Esophagus squamous epithelium (tissue), 5 donors: ENCODE measurements at places on chromosomes 7 and 10.

GRCh38 chr7:18715988-18716387, 220.4 kb downstream of the HDAC9 start:
- no peak for DNase-seq

DNA sequence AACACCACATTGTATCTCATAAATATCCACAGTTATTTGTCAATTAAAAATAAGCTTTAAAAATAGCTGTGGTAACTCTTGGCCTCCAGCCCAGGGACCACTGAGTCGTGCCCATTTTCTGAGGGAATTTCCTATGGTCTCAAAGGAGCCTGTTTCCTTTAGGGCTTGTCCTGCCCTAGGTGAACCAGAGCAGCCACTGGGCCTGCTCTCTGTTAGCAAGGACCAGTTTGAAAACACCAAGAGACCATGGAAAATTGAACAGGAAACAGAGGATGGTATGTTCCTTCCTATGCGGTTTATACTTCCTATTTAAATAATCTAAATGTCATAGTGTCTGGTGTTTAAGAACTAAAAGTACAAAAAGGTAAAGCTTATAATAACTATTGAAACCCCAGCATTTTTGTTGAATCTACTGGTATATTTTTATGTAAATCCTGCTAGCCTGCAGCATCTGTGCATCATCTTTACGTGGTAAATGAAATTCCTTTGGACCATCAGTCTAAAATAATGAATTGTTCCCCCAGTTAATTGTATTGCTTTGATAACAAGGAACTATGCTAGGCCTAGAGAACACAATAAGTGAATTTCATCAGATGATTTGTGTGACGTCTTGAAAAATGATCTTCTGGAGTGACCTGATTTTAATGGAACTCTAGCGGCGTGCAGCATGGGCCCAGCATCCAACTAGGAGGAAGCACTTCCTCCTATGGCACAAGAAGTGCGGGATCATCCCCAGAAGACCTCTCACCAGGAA, 333.7 kb downstream of the GFRA1 start:
- DNase-seq = no peak

DNA sequence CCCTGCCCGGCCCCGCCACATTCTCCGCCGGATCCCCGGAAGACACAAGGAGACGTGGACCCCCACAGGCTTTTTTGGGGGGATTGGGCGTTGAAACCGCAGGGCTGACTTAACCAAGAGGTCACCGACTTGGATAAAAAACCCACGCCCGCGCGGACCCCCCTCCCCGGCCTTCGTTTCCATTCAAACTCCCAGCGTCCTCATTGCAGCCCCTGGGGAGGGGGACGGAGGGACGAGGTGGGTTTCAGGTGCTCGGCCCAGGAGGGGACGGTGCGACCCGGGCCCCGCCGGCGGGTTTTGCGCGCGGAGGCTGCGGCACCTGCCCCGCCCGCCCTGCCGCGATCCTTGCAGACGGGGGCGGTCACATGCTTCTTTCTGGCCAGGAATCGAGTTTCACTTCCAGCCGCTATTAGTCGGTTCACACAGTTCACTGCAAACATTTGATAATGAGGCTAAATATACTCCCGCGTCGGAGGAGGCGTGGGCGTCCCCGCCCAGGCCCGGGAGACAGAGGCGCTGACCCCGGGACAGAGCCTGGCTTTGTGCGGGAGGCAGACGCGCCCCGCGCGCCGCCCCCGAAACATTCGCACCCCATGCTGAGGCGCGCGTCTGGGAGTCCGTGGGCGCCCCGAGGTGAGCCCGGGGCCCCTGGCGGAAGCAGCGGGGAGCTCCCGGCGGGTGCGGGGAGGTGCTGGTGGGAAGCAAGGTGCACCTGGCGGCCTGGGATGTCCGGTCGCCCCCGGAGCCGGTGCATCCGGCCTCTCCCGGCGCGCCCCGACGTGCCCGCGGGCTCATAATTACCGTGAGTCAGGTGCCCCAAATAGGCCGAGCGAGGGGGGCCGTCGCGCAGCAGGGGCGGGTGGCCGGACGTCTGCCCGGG, 2.7 kb upstream of the PDGFA start:
- DNase-seq = no peak

- DNase-seq = no peak
These were observed 4.9 kb upstream of the HOXA10 start for GRCh38 chr7:27179030-27179429.

GRCh38 chr7:132568962-132569361, 7.3 kb downstream of the PLXNA4 start:
- DNase-seq = no peak

DNA sequence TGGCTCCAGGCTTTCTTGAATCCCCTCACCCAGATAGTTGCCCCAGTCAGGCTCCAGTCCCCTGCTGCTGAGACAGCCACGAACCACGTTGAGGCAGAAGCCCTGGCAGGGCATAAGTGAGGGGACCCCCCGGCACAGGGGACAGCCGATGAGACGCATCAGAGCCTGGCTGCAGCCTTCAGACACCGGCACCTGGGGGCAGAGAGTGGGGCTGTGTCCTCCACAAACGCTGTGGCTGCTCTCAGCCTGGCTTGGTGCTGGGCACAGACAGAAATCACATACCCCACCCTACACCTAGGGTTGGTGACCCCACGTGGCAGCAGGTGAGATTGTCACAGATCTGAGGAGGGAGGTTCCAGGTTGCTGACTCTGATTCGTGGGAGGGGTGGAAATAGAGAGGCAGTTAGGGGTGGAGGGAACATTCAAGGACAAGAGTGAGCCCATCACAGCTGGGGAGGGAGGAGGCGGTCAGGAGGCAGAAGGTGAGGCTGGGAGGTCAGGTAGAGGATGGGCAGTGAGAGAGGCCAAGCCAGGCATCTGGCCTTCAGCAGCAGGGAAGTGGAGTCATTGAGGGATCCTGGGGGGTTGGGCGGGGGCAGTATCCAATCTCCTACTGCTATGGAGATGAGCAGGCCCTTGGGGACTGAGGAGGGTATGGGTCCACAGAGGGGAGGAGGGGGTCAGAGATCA, 3.2 kb downstream of the GPC2 start:
- DNase-seq = no peak

GRCh38 chr7:158572000-158572828, 15.4 kb downstream of the PTPRN2 start:
- DNase-seq = no peak

DNA sequence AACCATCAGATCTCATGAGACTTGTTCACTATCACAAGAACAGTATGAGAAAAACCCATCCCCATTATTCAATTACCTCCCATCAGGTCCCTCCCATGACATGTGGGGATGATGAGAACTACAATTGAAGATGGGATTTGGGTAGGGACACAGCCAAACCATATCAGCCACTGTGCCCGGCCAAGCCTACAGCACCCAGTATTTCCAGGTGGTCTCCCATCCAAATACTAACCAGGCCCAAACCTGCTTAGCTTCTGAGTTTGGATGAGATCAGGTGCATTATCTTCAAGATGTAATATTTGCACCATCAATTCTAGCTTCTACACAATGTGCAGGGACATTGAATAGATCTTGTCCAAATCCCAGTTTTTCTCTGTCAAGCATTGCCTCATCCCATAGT, 196.9 kb downstream of the BAMBI start:
- no peak for DNase-seq

DNA sequence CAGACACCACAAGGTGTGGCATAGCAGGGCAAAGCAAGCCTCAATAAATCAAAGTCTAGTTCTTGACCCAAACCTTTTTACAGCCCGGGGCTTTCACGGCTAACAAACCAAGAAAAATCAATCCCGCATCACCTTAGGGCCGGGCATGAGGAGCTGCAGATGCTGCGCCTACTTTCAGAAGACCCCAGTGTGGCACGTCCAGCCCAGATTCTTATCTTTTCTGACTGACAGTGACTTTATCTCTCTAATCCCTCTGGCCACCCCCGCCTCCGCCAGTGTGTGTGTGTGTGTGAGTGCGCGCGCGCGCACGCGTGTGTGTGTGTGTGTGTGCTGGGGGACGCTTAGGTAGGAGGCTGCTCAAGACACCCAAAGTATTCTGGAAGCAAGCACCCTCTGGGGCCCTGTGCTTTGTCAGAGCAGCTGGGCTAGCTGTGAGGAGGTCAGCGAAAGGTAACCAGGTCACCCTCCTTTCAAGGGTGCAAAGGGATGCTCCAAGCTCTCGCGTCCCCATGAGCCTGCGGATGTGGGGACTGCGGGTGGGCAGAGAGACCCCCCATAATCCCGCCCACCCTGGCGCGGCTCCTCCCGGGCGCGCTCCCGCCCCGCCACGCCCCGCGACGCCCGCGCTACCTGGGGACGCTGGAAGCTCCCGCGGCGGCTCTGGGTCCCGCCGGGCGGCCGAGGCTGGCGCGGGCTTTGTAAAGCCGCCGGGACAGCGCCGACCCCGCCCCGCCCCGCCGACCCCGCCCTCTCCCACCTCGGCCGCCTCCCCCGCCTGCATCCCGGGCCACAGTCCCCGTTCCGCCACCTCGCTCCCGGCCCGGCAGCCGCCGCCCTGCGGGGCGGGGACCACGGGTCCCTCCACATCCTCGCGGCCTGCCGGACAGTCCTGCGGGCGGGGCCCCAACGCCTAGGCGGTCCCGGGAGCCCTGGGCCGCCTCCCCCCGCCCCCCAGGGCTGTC, 57.1 kb upstream of the RHOBTB1 start:
- no peak for DNase-seq

GRCh38 chr7:44395067-44395466, 69.7 kb upstream of the CAMK2B start:
- DNase-seq = no peak

DNA sequence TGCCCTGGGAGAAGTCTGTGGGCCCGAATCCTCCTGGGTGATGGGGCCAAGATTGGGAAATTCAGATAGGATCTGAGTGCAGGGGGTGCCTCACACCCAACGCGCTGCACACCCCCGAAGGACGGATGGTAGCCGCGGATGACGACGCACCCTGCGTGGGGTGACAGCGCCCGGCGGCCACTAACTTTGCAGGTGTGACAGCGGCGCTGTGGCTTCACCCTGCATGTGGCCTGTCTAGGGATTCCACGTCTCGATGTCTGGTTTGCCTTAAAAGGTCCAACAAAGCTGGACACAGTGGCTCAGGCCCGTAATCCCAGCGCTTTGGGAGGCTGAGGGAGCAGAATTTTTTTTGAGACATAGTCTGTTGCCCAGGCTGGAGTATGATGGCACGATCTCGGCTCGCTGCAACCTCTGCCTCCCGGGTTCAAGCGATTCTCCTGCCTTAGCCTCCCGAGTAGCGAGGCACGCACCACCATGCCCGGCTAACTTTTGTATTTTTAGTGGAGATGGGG, 18.6 kb downstream of the ADAP1 start:
- DNase-seq = no peak

- no peak for DNase-seq
These were observed 501 bp downstream of the TFPI2 start for GRCh38 chr7:93890041-93890463.

DNA sequence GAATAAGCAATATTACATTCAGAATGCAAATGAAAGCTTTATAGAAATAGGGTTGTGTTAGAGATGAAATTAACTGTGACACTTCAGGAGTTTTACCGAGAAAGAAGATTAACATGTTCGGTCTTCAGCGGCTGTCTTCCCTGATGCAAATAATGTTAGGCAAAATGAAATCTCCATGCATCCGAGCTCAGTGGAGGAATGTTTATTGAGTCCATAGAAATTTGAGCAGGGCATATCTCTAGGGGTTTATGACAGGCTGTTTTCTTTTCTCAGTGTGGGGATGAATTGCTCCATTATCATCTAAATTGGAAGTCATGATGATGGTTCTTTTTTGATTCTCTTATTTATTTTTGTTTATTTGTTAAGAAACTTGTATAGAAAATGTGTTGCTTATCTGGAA, 31.7 kb downstream of the DYNC1I1 start:
- DNase-seq = no peak

- DNase-seq = no peak
These were observed 16.1 kb upstream of the SYPL1 start for GRCh38 chr7:106127984-106128780.

GRCh38 chr7:113026941-113027340, 59.7 kb downstream of the GPR85 start:
- no peak for DNase-seq

DNA sequence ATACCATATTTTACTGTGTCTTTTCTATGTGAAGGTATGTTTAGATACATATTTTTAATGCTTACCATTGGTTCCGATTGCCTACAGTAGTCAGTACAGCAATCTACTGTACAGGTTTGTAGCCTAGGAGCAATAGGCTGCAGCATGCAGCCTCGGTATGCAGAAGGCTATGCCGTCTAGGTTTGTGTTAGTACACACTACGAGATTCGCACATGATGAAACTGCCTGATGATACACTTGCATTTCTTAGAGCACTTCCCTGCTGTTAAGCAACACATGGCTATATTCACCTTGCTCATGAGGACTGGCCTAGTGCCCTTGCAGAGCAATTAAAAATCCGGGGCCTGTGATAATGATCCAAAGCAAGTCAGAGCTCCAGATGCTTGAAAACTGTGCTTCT, 62.4 kb downstream of the MKX start:
- DNase-seq = no peak

- no peak for DNase-seq
These were observed 16.5 kb downstream of the CDC123 start for GRCh38 chr10:12212454-12212853.

DNA sequence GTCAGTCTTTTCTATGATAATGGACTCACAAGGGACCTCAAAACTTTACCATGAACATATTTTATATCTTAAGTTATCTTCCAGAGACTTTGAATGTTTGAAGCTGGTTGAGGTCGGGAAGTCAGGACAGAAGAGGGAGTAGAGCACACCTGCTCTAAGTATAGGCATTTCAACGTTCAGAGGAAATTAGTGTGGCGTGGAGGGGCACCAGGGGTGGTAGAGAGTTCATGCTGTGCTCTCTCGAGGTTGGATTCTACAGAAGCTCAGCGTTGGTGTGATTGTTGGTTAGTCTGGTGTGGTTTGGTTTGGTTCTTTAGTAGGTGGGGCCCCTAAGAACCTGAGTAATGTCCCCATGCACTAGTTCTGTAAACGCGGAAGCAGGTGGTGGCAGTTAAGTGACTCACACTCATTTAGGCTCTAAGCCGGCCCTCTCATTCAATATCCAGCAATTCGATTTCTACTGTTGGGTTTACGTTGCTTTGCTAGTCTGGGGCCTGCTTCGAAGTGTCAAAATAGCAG, 19.8 kb downstream of the CNTNAP2 start:
- no peak for DNase-seq

DNA sequence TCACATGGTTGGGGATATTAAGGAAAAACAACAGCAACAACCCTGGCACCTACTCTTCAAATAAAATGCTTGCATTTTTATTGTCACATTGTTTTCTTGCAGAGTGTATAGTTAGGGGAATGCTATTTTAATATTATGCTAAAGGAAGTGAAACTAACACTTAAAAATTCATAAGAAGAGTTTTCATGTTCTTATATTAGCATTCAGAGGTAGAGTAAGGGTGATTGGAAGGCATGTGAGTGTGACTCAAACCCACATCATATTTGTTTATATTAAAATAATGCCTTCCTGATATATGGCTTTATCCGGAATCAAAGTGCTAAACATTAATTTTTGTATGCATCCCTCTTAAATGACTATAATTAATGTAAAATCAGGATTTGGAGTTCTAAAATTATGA, 59.8 kb upstream of the TES start:
- DNase-seq = no peak

- no peak for DNase-seq
These were observed 6.7 kb upstream of the POLR1F start for GRCh38 chr7:19715499-19715898.

- DNase-seq = no peak
These were observed 119.2 kb downstream of the ADCYAP1R1 start for GRCh38 chr7:31171216-31171785.

- no peak for DNase-seq
These were observed 3.6 kb upstream of the GPR146 start for GRCh38 chr7:1040790-1041189.
